ENCODE measurements at places on chromosomes 5 and 9.

- H3K27ac ChIP-seq = no peak overlapping the region
- DNase-seq = no peak
- peaks cover 41% of the 10 kb centered on the region for H3K27me3 ChIP-seq
- H3K4me3 ChIP-seq = no peak overlapping the region
Observed at GRCh38 chr9:133612816-133613215, 3.6 kb upstream of the FAM163B start.

- H3K4me3 ChIP-seq = no peak overlapping the region
- H3K36me3 ChIP-seq = no peaks in the 10 kb centered on the region
- no peak overlapping the region for H3K27ac ChIP-seq
- no peaks in the 10 kb centered on the region for H3K4me1 ChIP-seq
- H3K27me3 ChIP-seq = peaks cover 5% of the 10 kb centered on the region
- no peak for DNase-seq
Observed at GRCh38 chr9:84924266-84924665, 254.7 kb downstream of the NTRK2 start.

DNA sequence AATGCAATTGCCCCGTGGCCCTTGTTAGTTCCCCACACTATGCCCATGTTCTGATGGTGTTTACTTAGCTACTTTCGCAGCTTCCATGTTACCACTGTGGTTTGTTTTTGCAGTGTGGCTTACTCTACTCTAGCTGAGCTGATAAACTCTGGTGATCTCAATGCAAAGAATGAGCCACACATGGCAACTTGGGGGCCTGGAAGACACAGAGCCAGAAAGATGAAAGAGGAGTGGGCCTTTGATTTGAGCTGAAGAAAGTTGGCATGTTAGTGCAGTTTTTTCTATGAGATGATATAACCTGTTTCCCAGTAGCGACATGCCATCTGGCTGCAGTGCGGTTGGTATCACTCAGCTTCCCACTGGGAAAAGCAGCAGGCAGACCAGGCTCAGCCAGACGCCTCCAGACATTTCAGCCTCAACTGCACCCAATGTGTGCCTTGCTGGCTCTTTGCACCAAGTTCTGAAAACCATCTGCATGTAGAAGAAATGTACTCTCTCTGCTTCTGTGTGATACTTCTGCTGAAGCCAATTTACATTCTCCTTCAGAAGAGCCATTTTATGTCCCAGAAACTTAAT is 329.4 kb downstream of the ARHGEF28 start:
- DNase-seq = no peak
- H3K27ac ChIP-seq = no peak overlapping the region
- H3K4me1 ChIP-seq = no peaks in the 10 kb centered on the region
- no peaks in the 10 kb centered on the region for H3K36me3 ChIP-seq
- no peak overlapping the region for H3K4me3 ChIP-seq

- peaks cover 19% of the 10 kb centered on the region for H3K27me3 ChIP-seq
- DNase-seq = peak; percentile 35
- no peak overlapping the region for H3K4me3 ChIP-seq
Observed at GRCh38 chr9:99595796-99596195, 225.9 kb upstream of the NR4A3 start.

DNA sequence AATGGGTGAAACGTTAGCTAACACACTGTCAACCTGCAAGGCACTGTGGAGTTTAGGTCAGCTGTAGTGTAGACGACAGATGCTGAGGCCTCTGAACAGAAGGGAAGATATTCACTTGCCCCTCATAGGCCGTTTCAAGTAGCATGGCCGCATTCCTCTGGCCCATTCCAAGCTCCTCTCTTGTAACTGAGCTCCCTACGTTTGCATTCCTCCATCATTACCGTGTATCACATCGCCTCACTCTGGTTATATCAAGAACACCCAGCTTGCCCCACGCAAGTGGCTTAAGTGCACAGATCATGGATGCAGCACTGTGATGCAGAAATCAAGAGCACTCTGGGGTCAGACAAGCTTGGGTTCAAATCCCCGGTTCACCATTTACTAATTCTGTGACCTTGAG is 43.3 kb downstream of the PRELID2 start:
- no peaks in the 10 kb centered on the region for H3K4me1 ChIP-seq
- DNase-seq = no peak
- H3K36me3 ChIP-seq = peaks cover 1% of the 10 kb centered on the region
- H3K27ac ChIP-seq = no peak overlapping the region
